ENCODE measurements at places on chromosomes 5 and 9.

- no peak for DNase-seq
Measured at GRCh38 chr5:40685193-40685592, 5.5 kb downstream of the PTGER4 start.

DNA sequence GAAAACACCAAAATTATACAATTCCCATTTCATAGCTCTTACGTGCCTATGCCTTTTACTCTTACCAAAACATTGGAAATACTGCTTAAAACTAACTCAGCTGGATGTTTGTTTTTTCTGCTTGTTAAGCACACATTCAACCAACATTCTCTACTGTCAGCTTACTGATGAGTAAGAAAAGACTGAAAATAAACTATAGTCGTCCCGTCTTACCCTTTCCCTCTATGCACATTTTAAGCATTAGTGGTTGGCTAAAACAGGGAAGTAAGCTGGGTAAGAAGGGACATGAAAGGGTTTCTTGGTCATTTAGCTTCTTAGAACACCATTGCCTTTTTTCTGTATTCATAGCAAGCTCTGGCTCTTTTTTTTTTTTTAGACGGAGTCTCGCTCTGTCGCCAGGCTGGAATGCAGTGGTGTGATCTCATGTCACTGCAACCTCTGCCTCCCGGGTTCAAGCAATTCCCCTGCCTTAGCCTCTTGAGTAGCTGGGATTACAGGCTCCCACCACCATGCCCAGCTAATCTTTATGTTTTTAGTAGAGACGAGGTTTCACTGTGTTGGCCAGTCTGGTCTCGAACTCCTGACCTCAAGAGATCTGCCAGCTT, 232.1 kb upstream of the PCSK5 start:
- DNase-seq, result no peak

GRCh38 chr5:14958188-14958587, 86.6 kb upstream of the ANKH start:
- DNase-seq, result no peak

GRCh38 chr5:170138273-170138672, 32.6 kb downstream of the FOXI1 start:
- no peak for DNase-seq

GRCh38 chr5:143659599-143660238, 152.2 kb upstream of the HMHB1 start:
- peak; percentile 52 for DNase-seq

GRCh38 chr5:172163346-172163745, 24.7 kb downstream of the STK10 start:
- no peak for DNase-seq

GRCh38 chr9:28915202-28915930, 1342.1 kb upstream of the C9orf72 start:
- DNase-seq, result peak; percentile 20

- DNase-seq, result no peak
Measured at GRCh38 chr9:18632632-18633403, 158.9 kb downstream of the ADAMTSL1 start.

DNA sequence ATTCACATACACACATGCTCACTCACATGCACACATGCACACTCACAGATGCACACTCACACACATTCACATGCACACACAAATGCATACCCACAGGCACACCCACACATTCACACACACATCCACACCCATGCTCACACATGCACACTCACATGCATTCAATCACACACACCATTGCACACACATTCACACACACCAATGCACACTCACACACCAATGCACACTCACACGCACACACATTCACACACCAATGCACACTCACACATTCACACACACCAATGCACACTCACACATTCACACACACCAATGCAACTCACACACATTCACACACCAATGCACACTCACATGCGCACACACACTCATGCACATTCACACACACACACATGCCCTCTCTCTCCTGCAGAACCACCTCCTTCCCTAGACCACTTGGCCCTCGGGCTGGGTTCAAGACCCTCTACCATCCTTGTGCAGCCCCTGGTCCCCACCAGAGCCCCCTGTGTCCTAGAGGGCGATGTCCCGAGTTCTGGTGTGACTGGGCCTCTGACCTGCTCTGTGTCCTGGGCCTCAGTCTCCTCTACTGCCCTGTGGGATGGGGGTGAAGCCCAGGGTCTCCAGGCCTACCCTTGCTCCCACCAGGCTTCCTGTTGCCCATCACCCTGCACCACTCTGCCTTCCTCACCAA, 139.0 kb downstream of the OLFM1 start:
- DNase-seq, result no peak

All from NCI-H69 (cell line).